ENCODE measurements at places on chromosomes 5 and 9.

DNA sequence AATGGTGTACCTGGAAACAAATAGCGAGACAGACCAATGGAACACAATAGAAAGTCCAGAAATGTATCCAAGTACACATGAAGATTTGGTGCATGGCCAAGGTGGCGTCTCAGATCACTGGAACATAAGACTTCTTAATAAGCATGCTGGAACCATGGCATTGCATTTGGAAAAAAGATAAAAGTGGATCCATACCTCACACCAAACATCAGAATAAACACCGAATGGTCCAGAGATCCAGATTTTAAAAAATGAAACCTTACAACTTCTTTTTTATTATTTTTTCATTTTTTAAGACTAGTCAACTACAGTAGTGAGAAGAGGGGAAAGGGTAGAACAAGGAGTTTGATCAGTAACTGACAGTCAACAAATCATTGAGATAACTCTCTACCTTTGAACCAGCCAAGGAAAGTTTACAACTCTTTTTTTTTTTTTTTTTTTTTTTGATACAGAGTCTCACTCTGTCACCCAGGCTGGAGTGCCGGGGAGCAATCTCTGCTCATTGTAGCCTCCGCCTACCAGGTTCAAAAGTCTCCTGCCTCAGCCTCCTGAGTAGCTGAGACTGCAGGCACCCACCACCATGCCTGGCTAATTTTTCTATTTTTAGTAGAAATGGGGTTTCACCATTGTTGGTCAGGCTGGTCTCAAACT, 8.8 kb upstream of the DUSP1 start:
- DNase-seq: no peak

GRCh38 chr5:137090721-137091120, 408.4 kb downstream of the SPOCK1 start:
- no peak for DNase-seq

GRCh38 chr5:159746707-159747106, 169.6 kb upstream of the ADRA1B start:
- no peak for DNase-seq

GRCh38 chr5:3590161-3590966, 5.3 kb upstream of the IRX1 start:
- no peak for DNase-seq

GRCh38 chr5:3715062-3715461, 119.4 kb downstream of the IRX1 start:
- DNase-seq: no peak

GRCh38 chr9:129885018-129885669, 49.9 kb downstream of the USP20 start:
- no peak for DNase-seq
